ENCODE measurements at places on chromosomes 6 and 20.
A peak's percentile ranks its signal among the peaks of the same experiment; 100 is the strongest.

DNA sequence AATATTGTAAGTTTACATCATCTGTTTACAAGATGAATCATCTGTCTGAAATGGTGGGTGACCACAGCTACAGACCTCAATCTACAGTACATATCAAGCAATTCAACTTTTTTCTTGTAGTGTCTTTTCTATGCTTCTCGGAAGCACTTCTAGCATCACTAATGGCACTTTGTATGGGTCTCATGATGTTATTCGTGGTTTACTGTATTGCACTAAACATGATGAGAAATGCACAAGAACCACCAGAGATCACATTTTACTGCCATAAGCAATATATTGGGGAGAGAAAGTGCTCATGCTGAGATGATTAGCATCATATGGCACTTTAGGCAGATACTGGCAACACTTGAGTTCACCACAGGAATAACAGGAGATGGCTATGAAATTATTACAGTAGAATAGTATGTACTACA lies 15.4 kb upstream of the BTBD3 start:
- DNase-seq, result no peak

DNA sequence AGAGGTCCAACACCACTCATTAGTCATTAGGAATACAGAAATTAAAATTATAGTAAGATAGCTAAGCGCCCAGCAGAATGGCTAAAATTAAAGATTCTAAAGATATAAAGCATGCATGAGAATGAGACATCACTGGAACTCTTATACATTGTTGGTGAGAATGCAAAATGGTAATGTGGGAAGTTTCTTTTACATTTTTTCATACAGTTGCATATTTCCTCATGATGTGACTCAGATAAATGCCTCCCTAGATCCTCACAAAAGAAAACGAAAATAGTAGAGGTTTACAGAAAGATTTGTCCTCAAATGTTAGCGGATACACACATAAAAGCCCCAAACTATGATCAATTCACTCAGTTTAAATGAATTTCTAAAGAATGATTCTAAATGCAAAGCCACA lies 633.7 kb upstream of the GJE1 start:
- DNase-seq, result no peak

DNA sequence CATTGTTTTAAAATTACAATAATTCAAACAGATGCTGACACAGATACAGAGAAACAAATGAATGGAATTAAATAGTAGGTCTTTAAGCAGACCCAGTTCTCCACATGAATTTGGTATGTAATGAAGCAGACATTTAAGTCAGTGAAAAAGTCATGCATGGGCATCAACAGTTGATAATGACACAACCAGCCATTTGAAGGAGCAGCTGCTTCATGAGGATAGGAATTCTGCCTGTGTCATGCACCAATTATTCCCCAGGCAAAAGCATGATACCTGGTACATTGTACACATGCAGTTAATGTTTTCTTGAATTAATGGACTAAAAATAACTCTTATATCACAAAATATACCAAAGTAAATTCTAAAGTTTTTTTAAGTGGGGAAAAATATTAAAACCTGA lies 11.2 kb upstream of the HEY2 start:
- no peak for DNase-seq

DNA sequence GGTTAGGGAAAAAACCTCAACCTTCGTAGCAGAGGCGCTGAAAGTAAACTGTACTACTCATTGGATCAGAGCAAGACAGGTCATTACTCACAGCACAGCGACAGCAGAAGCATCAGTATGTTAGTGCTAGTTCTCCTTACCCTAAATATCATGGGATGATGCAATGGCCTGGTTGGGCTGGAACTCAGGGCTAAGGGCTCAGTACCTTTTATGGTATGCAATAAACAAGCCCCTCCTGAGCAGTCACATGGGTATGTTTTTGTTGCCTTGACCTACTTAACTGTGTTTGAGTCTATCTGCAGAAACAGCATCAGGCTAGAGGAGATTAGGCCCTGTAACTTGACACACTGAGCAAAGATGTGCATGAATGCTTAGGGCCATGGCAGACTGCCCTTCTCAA lies 369.4 kb upstream of the IMPG1 start:
- DNase-seq, result no peak

GRCh38 chr6:119647309-119647708 lies 297.7 kb upstream of the MAN1A1 start:
- no peak for DNase-seq

GRCh38 chr6:45838996-45839395 lies 176.7 kb downstream of the CLIC5 start:
- no peak for DNase-seq

GRCh38 chr20:61178551-61179071 lies 73.5 kb upstream of the CDH4 start:
- DNase-seq, result no peak

- no peak for DNase-seq
Observed at GRCh38 chr20:32113591-32114260, 4.2 kb downstream of the TM9SF4 start.

GRCh38 chr6:90295854-90296340 lies 746 bp downstream of the BACH2 start:
- peak; percentile 60 for DNase-seq

DNA sequence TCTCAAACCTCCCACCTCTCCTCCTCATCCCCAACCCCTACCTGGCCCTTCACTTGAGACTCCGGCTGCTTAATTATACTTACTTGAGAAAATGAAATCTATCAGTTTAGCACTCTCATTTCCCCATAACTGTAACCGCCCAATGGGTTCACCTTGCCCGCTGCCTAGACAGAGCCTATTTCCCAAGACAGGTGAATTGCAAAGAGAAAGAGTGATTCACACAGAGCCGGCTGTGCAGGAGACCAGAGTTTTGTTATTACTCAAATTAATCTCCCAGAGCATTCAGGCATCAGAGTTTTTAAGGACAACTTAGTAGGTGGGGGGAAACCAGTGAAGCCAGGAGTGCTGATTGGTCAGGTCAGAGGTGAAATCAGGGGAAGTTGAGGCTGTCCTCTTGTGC lies 301.4 kb upstream of the CDYL start:
- no peak for DNase-seq

- DNase-seq, result no peak
Observed at GRCh38 chr6:107968081-107968480, 10.1 kb upstream of the SEC63 start.

GRCh38 chr6:55674672-55675071 lies 95.7 kb upstream of the HMGCLL1 start:
- no peak for DNase-seq

DNA sequence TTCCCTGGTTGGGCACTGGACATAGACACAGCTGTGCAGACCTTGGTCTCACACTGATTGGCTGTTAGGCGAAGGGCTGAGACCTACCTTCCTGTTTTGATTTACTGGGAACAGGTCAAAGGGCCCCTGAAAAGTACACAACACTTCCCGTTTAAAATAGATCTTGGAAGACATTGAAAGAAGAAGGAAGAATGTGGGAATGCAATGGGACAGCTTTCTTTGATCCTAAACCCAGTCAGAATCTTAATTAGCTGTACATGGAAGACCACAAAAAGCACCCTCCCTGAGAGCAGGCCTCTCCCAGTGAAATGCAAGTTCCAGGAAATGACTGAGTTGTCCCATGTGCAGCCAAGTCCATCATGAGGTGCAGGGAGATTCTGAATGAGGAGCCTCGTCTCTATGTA lies 83.6 kb upstream of the EXOC2 start:
- no peak for DNase-seq

- DNase-seq, result no peak
Observed at GRCh38 chr6:33199687-33200218, 712 bp downstream of the RXRB start.

DNA sequence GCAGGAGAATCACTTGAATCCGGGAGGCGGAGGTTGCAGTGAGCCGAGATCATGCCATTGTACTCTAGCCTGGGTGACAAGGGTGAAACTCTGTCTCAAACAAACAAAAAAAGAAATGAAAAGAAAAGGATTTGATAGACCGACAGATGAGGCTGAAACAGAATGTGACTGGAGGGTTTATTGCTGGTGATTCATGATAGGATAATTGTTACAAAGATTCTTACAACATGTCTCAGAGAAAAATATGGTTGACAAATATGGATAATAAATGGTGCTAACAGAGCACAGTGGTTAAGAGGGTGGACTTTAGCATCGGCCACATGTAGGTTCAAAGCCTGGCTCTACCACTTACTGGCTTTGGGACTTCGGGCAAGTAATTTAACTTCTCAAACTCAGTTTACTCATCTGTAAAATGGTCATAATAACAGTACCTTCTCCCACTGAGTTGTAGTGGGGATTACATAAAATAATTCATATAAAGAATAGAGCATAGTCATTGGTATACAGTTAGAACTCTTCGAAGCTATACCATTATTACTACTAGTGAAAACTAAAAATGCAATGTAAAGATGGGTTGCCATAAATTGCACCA lies 131.9 kb downstream of the MAP3K7 start:
- DNase-seq, result no peak

DNA sequence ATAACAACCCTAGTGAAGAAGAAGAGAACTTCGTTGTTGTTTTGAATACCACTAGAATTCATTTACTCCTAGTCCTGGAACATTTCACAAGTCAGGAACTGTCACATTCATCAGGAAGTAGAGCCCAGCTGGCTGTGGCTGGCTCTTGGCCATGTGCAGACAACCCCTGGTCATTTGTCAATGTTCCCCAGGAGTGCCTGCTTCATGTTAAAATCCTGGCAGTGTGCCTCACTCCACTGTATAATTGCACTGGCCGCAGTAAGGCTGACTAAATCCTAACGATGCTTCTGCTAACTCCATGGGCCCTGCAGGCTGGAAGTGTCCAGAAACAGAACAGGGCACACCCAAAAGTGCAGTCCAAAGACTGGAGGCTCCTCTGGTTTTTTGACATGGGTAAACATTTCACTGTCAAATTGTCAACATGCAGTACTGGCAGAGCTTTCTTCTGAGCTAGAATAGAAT lies 41.5 kb upstream of the ADGRF1 start:
- DNase-seq, result no peak

DNA sequence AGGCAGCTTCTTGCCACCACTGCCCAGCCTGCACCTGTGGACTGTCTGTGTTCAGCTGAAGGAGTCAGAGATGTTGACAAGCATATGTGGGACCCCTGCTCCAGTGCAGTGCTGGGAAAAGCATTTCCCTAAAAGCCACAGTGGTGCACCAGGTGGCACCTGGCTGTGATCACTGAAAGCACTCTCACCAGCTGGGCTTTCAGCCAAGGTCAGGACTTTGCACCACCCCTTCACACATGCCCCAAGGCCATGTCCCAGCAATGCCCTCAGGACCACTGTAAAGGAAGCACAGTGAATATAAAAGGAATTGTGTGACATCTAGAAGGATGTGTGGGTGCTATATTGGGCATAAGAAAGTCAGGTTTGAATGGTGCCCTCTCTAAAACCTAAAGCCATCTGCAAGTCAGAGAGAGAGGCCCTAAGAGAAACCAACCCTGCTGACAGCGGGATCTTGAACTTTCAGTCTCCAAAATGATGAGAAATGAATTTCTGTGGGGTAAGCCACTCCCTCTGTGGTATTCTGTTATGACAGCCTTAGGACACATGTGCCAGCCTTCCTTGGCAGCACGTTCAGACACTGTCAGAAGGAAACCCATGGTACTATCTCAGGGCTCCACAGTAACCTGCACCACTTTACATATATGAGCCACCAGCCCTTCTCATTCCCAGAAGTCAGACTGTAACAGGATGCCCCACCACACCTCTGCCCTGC lies 30.7 kb downstream of the CBLN4 start:
- DNase-seq, result no peak

DNA sequence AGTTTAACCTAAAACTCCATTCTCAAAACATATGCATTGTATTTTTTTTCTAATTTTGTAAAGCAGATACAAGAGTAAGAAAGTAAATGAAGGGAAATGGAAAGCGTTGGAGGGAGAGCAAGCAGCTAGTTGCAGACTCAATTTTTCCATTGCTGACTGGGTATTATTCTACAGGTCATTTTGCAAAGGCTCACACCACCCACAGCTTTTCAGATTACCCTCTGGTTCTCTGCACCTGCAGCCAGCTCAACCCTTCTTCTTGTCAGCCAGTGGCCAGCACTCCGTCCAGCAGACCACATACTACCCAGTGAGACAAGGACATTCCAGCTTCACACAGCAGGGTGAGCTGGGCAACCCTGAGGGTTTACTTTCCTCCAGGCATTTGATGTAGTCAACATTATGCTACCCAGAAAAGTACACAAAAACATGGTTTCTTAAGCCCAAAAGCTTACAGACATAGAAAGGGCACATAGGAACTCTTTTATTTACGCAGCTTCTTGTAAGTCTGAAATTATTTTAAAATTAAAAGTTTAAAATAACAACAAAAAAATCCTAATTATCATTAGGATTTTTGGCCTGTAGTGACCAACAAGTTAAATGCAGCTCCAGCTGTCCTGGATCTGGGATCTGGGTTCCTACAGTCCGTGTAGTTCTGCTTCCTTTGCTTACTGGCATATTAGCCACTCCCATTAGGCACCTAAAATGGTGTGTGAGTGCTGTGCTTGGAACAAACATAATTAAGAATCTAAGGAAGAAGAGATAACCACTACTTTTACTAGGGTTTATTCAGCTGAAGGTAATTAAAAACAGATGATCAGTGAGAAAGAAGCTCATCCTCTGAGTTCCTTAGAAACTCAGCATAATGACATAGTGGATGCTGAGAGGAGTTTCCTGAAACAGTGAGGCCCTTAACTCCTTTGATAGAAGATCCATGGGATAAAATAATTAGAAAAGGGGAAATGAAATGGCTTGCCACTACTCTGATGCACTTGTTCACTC lies 185.3 kb downstream of the PKHD1 start:
- no peak for DNase-seq

GRCh38 chr6:41464481-41464880 lies 81.7 kb upstream of the FOXP4 start:
- DNase-seq, result no peak

- no peak for DNase-seq
Observed at GRCh38 chr6:170485159-170485558, 67.9 kb downstream of the PSMB1 start.

DNA sequence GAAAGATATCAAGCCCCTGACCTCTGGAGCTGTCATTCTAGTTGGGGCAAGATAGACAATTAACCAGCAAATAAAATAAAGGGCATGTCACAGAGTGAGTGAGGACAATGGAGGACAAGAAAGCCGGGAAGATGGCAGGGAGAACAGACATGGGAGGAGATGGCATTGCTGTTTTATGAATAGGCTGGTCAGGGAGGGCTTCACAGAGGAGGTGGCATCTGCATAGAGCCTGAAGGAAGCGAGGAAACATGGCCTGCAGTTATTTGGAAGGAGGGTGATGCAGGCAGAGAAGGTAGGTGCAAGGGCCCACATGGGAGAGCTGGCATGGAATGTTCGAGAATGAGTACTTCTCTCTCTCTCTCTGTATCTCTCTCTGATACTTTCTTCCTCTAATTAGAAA lies 63.7 kb downstream of the EFCAB8 start:
- no peak for DNase-seq

Data from immature natural killer cell (primary cell).